Naive B cell (primary cell): ENCODE measurements at places on chromosomes 1 and 21. TPM values are rescaled to one million over a fixed set of nuclear protein-coding genes. Genes with fewer than 3 reads are reported as not detected.
A peak's percentile ranks its signal among the peaks of the same experiment; 100 is the strongest.

- no peak overlapping the region for H3K4me3 ChIP-seq
- DNase-seq: no peak
- H3K36me3 ChIP-seq: no peaks in the 10 kb centered on the region
Observed at GRCh38 chr21:45055861-45056260, 18.5 kb upstream of the ADARB1 start.

Gene KPRP
- not detected for polyA plus RNA-seq

DNA sequence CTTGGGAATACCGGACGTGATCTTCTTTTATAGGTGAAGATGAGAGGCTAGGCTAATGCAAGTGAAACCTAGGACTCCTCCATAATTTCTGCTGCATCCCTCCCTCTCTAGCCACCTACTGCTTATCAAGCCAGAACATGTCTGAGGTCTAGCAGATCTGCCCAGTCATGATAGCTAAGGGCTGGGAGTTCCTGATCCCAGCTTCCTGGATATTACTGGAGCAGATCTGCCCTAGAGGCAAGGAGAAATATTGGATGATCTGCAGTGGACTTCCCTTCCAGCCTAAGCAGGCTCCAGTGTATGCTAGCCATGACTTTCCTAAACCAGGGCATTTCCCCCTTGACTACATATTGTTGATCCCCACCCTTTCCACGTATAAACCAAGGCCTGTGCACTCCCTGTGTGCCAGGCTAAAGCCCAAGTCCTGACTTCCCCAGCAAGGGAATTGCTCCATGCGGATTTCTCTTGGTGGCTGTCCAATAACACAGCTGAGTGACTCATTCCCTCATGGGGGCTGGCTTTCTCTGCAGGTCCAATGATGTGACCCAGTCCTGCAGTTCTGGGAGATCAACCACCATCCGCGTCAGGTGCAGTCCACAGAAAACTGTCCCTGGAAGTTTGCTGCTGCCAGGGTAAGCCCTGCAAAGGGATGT, 15.5 kb upstream of the SARS1 start:
- H3K4me1 ChIP-seq: peaks cover 10% of the 10 kb centered on the region
- H3K27ac ChIP-seq: no peak overlapping the region
- H3K27me3 ChIP-seq: no peaks in the 10 kb centered on the region
- DNase-seq: no peak
- no peaks in the 10 kb centered on the region for H3K36me3 ChIP-seq
- H3K4me3 ChIP-seq: no peak overlapping the region

GRCh38 chr1:116286541-116286971, 86.5 kb upstream of the ATP1A1 start:
- no peaks in the 10 kb centered on the region for H3K4me1 ChIP-seq

DNA sequence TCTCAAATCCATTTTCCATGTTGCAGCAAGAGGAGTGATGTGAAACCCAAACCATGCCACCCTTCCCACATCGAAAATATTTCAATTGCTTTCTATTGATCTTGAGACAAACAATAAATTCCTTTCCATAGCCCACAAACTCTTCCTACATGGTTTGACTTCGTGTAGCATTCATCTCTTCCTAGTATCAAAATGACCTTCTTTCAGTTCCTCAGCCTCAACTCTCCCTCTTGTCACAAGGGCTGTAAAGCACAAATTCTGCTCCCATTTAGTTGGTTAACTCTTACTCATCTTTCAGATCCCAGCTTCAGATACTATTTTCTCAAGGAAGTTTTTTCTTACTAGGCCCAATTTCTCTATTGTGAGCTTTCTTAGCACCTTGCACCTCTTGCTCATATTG, 99.0 kb downstream of the ZNF281 start:
- no peak overlapping the region for H3K4me3 ChIP-seq
- peaks cover 18% of the 10 kb centered on the region for H3K4me1 ChIP-seq
- H3K27ac ChIP-seq: no peak overlapping the region
- H3K27me3 ChIP-seq: no peaks in the 10 kb centered on the region

DNA sequence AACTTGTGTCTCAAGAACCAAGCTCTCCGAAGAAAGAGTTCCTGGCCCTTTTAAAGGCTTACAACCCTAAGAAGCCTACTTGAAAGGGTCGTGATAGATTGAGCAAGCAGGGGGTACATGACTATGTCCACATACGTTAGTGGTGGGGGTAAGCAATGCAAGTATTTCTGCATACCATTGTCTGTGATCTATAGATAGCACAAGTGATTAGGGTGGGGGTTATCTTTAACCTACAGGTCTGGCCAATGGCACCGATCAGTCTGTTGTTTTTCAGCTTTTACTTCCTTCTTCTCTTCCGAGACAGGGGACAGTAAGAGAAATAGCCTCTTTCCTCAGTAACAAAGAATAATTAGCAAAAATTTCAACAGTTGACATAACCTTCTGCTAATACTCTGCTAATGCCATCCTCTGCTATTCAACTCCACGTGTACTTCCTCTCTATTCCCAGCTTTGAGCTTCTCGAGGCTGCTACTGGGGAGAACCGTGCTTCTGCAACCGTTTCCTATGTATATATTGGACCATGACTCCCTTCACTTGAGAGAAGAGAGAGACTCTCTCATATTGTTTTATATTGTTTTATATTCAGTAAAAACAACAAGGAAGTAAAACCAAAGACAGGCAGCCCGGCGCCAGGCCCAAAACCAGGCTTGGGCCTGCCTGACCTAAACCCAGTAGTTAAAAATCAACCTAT, 727.7 kb upstream of the NCAM2 start:
- no peaks in the 10 kb centered on the region for H3K27me3 ChIP-seq
- H3K27ac ChIP-seq: no peak overlapping the region
- no peak for DNase-seq
- H3K4me1 ChIP-seq: no peaks in the 10 kb centered on the region

GRCh38 chr1:192516776-192517297, 58.7 kb upstream of the RGS1 start:
- peaks cover 28% of the 10 kb centered on the region for H3K4me1 ChIP-seq
- H3K36me3 ChIP-seq: no peaks in the 10 kb centered on the region
- H3K4me3 ChIP-seq: peak overlapping the region; percentile 42
- DNase-seq: peak; percentile 89
- peaks cover 27% of the 10 kb centered on the region for H3K27me3 ChIP-seq
